ENCODE measurements at places on chromosomes 3 and 15. TPM values are rescaled to one million over a fixed set of nuclear protein-coding genes. Genes with fewer than 3 reads are reported as not detected.
A peak's percentile ranks its signal among the peaks of the same experiment; 100 is the strongest.

DNA sequence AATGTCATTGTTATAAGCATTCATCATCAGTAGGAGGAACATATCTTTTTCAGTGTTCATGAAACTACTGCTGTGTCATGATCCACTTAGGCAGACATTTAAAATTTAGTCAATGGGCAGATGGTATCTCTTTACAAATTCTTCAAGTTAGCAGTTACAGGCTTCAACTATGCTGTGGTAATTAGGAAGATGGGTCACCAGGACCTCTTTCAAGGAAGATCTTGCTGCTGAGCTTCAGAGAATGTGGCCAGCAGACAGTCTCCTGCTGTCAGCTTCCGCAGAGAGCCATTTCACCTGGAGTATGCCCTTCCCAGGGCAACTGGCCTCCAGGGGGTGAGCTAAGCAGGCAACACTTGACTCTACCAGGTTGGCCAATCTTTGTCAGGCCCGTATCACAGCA is 19.4 kb downstream of the IFT57 start:
- DNase-seq: peak; percentile 18

- no peak for DNase-seq
These were observed 174.7 kb downstream of the CD47 start for GRCh38 chr3:107916171-107916570.

GRCh38 chr15:86183596-86184491 is 104.2 kb downstream of the AGBL1 start:
- DNase-seq: no peak

Gene TM4SF18
- under 0.01 TPM for total RNA-seq

Gene CLDN16
- under 0.01 TPM for total RNA-seq

Gene ALG1L2
- not detected for total RNA-seq

- no peak for DNase-seq
These were observed 218.6 kb downstream of the PDCD6IP start for GRCh38 chr3:34016925-34017587.

- no peak for DNase-seq
These were observed 396.3 kb downstream of the LSAMP start for GRCh38 chr3:116048991-116049390.

DNA sequence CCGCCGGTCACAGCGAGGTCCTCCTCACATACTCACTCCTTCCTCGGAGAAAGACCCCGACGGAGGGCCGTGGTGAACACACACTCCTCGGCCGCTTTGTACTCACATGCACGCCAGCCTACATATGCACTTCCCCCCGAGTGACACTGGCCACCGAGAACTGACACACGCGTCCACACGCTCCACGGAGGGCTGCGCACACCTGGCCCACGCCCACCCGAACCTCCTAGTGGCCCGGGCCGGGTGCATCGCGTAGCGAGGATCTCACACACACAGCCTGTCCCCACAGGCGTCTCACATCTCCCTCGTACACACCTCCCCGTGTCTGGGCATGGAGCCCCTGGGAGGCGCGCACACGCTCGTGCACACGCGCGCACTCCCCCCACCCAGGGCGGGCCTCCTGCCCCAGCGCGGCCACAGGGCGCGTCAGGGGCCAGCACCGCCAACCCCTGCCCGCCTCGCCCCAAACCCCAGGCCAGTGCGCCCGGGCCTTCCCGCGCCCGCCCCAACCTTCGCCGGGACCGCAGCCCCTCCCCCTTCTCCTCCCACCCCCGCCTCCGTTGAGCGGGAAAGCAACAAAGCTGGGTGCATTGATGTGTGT is 411 bp upstream of the C3orf70 start:
- DNase-seq: no peak

GRCh38 chr3:174940151-174940550 is 81.0 kb downstream of the NAALADL2 start:
- no peak for DNase-seq
